ENCODE measurements at places on chromosomes 11 and 22.

GRCh38 chr11:94521684-94522083 is 9.4 kb downstream of the C11orf97 start:
- no peak for DNase-seq

GRCh38 chr11:111395081-111395480 is 16.0 kb upstream of the POU2AF1 start:
- no peak for DNase-seq

DNA sequence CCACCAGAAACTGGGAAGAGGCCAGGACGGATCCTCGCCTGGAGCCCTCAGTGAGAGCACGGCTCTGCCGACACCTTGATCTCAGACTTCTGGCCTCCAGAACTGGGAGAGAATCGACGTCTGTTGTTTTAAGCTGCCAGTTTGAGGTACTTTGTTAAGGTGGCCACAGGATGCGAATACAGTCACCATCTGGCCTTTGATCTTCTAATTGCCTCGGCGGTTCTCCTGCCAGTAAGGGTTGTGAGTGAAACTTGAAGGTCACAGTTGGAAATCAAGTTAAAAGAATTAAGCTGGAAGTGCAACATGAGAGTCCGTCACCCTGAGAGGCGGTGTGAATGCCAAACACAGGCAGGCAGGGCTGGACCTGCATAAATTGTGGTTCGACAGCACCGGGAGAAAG is 27.9 kb downstream of the PARVB start:
- no peak for DNase-seq

- no peak for DNase-seq
These were observed 3.5 kb upstream of the AMPD3 start for GRCh38 chr11:10451426-10452116.

- no peak for DNase-seq
These were observed 700 bp upstream of the DEPDC5 start for GRCh38 chr22:31753005-31753633.

DNA sequence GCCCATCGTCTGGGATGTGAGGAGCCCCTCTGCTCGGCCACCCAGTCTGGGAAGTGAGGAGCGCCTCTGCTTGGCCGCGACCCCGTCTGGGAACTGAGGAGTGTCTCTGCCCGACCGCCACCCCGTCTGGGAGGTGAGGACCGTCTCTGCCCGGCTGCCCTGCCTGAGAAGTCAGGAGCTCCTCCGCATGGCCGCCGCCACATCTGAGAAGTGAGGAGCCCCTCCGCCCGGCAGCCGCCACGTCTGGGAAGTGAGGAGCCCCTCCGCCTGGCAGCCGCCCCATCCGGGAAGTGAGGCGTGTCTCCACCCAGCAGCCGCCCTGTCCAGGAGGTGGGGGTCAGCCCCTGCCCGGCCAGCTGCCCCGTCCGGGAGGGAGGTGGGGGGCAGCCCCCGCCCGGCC is 5.8 kb upstream of the OR5M8 start:
- DNase-seq: peak; percentile 13

GRCh38 chr11:66443602-66444001 is 5.0 kb upstream of the MRPL11 start:
- DNase-seq: no peak

DNA sequence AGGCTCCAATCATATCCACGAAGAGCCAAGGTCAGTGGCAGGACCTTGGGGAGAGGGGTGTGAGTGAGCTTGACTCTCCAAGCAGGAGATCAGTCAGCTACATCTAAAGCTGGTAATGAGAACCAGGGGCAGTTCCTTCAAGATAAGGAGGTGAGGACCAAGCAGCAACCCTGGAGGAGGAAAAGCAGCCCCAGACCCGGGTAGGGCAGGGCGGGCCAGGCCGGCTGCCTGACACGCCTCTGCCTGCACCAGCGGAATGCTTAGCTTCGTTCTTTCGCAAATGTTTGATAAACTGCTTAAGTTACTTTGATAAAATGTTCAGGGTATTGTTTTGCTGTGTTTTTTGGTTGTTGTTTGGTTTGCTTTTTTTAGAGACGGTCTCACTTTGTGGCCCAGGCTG is 18.7 kb upstream of the FADD start:
- no peak for DNase-seq

DNA sequence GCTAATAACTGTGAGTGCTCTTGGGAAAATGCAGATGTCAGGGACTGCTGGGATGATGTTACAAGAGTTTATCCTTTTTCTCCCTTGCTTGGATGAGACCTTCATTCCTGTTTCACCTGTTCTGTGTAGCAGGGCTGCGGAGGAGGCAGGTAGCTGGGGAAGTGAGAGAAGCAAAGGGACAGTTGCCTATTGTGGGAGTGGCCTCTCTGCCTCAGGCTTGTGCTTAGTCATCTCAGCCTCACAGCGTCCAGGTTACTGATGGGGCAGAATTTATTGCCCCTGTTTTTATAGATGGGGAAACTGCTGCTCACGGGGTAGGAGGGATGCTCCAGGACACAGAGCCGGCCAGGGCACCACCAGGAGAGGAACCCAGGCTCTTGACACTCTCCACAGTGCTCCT is 1.7 kb downstream of the STX3 start:
- DNase-seq: no peak

DNA sequence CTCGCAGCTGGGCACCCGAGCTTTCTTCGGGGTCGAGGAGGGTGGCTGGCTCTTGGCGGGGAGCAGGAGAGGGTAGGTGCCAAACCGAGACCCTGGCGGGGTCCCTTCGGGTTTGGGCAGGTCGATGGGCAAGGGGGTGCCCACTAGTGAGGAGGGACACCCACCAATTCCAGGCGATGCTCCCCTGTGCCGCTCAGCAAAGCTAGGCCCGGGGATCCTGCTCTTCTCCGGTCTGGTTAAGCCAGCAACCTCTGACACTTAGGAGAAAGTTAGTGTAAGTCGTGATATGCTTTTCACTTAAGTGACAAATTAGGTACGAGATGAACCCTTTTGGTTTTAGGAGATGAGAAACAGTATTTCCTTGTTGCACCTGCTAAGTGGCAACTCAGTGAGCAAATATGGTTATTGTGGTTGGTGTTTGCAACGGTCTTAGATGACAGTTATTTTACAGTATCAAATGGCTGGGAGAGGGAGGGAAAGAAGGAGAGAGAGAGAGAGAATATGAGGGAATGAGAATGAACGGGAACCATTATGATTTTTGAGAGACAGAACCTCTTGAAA is 565 bp downstream of the NUCB2 start:
- no peak for DNase-seq

GRCh38 chr22:37734964-37735451 is 38.2 kb downstream of the TRIOBP start:
- DNase-seq: no peak

GRCh38 chr11:67271541-67272284 is 5.4 kb downstream of the GRK2 start:
- DNase-seq: peak; percentile 58

GRCh38 chr22:40890881-40891280 is 29.0 kb upstream of the DNAJB7 start:
- no peak for DNase-seq

All from activated gamma-delta T cell (primary cell).